Left forelimb (tissue), 1 donor: ENCODE measurements at places on chromosomes 4 and X.

- DNase-seq = no peak
Measured at GRCh38 chr4:48620831-48621230, 130.8 kb downstream of the ZAR1 start.

DNA sequence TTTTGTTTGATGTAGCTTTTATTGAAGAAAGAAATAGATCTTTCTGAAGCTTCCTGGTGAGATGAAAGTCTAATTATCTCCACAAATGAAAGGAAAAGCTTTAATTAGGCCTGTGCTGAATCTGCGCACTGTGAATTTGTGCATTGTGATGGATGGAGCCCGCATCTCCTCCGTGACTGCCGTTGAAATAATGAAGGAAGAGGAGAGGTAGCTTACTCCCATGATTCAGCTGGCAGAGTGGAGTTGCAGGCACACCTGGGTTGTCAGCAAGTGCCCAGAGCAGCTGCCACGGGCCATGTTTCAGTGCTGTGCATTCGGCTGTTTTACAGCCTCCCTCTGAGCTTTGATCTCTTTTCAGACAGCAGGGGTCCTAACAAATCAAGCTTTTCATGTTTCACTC is 735.3 kb upstream of the TENM3 start:
- no peak for DNase-seq

GRCh38 chr4:104531390-104531789 is 36.7 kb upstream of the CXXC4 start:
- DNase-seq = no peak

DNA sequence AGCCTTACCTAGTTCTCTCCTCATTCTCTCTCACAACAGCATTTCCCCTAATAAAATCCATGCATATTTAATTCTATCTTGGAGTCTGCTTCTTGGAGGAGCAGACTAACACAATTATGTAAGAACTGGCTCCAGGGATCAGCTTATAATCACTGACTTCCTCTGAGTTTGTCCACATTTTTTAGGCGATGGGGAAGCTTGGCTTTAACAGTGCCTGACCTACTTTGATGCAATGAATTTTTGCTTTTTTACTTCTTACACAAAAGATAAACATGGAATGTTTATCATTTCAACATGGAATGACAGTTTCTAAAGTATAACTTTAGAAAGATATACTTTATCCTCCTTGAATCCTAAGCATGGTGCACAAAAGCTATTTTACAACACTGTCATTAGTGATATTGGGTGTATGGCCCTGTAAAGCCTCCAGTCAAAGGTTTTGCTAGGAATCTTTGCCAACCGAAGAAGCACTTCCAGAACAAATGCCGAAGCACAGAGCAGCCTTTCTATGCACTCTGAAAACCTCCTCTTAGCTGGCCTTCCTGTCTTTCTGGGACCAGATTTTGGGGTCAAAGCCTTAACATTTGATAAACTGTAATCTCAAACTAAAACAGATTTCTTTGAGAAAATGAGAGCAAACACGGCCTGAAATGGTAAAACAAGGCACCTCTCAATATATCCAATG is 736 bp downstream of the BDH2 start:
- no peak for DNase-seq

DNA sequence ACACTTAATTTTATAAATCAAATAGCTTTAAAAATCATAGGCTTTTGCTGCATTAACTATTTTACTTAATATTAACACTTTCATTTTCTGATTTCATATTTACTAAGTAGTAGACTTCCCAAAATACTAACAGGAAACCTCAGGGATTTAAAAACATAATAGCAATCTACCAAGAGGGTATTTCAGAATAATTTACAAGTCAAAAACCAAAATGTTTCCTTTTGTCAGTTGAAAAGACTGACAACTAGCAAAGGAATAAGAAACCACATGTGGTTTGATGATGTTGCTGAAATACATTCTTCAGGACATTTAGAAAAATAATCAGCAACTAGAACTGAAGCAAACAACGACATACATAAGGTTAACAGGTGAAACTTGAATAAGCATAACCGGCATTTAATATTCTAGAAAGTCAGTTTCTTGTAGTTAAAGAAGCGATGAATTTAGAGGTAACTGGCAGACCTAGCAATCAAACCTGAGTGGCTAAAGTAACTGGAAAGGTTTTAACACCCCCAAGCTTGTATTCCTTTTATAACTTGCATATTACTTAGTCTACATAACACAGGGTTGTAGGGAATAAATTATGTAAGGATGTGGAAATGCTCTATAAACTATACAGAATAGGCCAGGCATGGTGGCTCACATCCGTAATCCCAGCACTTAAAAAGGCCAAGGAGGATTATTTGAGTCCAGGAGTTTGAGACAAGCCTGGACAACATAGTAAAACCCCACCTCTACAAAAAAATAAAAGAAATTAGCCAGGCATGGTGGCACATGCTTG is 40.0 kb downstream of the DHX15 start:
- DNase-seq = no peak

- DNase-seq = no peak
Measured at GRCh38 chrX:72621625-72622485, 49.2 kb upstream of the HDAC8 start.

GRCh38 chr4:30903502-30904214 is 183.5 kb downstream of the PCDH7 start:
- no peak for DNase-seq

- no peak for DNase-seq
Measured at GRCh38 chr4:183903021-183903760, 1.9 kb upstream of the STOX2 start.

DNA sequence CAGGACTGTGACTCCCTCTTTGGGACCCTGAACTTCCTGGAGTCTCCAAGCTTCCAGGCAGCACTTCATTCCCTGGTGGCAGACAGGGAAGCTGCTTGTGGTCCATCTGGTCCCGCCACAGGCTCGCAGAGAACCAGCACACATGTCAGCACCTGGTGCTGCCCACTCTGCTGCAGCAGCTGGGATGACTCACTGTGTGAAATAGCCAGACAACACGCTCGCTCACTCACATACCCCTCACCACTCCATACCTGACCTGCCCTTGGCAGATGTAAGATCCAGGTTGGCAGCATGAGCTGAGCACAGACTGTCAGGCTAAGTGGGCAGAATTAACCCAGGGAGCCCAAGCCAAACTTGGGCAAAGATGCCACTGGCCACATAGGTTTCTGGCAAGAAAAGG is 613.5 kb downstream of the PCDH18 start:
- no peak for DNase-seq

- DNase-seq = no peak
Measured at GRCh38 chr4:40627540-40627939, 2.1 kb downstream of the RBM47 start.

- DNase-seq = no peak
Measured at GRCh38 chr4:58551676-58552075, 1441.5 kb upstream of the IGFBP7 start.

GRCh38 chr4:187608001-187608421 is 387.6 kb upstream of the ZFP42 start:
- DNase-seq = no peak

GRCh38 chr4:186642530-186642929 is 81.1 kb downstream of the FAT1 start:
- DNase-seq = no peak

DNA sequence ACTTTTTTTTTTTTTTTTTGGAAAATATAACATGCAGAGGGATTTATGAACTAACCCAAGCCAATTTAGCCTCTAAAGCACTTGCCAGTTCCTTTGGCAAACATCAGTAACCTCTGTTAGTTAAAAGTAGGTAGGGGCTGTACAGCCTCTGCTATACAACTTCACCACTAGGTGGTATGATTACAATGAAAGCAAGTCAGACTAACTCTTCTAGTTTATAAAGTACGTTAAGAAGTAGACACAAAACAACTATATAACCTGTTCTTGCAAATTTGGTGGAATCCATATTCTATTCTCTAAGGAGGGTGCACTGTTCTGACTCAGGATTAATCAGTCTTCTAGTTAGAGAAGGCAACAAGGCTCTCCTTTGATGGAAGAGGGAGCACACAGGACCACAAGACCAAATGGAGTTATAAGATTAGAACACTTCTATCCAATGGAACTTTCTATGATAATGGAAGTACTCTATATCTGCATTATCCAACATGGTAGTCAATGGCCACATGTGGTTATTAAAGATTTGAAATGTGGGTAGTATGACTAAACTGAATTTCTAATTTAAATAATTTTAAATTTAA is 12.8 kb downstream of the AIMP1 start:
- DNase-seq = no peak

GRCh38 chrX:53071604-53072417 is 10.4 kb upstream of the TSPYL2 start:
- no peak for DNase-seq

- no peak for DNase-seq
Measured at GRCh38 chr4:136489101-136489500, 1043.2 kb downstream of the PCDH18 start.

DNA sequence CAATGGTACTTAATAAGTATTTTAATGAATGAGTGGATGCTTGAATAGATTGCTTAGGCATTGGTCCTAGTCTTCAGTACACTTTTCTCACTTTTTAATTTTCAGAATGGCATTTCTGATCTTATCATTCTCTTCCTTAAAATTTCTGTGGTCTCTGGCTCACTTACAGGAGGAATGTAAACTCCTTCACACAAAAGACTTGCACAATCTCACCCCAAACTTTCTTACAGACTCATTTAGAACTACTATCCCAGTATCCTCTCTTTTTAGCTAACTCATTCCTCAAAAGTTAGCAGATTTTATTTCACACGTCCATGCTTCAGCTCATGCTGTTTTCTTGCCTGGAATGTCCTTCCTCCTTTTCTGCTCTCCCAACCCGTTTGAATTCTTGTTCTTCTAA is 350.1 kb downstream of the GRXCR1 start:
- no peak for DNase-seq

DNA sequence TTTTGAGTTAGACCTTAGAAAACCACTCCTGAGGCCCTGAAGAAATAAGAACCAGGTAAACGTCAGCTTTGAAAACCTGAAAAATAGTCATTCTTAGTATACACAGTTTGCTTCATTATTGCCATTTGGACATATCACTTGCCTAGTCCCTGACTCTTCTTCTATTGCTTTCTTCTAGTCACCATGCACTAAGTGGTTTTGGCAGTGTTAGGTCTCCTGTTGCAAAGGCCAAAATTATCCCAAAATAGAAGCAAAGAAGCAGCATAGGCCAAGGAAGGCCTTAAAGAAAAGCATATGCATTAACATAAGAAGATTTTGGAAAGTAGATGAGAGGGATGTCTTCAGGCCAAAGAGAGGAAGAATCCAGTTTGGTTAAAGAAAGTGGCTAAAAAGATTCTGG is 24.1 kb upstream of the SMPX start:
- no peak for DNase-seq

GRCh38 chrX:530726-531610 is 99.6 kb upstream of the SHOX start:
- no peak for DNase-seq

DNA sequence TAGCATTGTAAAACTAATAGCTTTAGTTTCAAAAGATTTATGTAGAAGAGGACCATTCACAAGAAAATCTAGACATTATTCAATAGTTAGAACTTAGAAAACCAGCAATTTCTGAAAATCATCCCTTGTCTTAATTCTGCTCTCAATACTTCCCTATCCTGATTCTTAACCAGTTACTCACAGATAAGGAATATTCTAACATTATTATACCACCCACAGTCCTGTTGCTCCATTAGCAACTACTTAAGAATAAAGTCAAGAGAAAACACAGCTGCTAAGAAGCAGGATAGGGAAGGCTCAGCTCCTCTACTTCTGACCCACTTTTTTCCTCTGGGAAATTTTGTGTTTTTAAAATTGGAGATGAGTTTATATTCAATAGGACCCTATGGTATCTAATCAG is 47.7 kb downstream of the PHKA1 start:
- DNase-seq = no peak

- DNase-seq = no peak
Measured at GRCh38 chr4:105710678-105711077, 2.1 kb downstream of the GSTCD start.

- DNase-seq = no peak
Measured at GRCh38 chrX:44474410-44474809, 68.2 kb downstream of the FUNDC1 start.

- DNase-seq = no peak
Measured at GRCh38 chrX:33128048-33128805, 83.1 kb downstream of the DMD start.

GRCh38 chr4:7783541-7783940 is 156.1 kb downstream of the AFAP1 start:
- peak; percentile 45 for DNase-seq

DNA sequence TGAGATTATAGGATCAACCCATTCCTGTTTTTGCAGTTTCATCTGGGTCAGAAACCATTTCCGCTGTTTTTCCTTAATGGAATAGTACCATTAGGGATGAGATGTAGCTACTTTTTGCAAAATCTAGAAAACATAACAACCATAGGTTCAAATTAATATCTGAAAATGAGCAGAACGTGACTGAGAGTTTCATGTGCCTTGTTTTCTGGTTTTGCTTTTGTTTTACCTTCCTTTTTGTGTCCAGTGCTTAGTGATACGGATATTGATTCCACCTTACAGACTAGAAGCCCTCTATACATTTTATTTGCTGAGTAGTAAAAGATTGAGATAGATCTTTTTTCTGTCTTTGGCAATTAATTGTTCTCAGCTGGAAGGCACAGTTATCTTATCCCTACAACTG is 46.5 kb downstream of the SNX25 start:
- no peak for DNase-seq

- no peak for DNase-seq
Measured at GRCh38 chr4:38231626-38232025, 271.4 kb downstream of the PTTG2 start.

DNA sequence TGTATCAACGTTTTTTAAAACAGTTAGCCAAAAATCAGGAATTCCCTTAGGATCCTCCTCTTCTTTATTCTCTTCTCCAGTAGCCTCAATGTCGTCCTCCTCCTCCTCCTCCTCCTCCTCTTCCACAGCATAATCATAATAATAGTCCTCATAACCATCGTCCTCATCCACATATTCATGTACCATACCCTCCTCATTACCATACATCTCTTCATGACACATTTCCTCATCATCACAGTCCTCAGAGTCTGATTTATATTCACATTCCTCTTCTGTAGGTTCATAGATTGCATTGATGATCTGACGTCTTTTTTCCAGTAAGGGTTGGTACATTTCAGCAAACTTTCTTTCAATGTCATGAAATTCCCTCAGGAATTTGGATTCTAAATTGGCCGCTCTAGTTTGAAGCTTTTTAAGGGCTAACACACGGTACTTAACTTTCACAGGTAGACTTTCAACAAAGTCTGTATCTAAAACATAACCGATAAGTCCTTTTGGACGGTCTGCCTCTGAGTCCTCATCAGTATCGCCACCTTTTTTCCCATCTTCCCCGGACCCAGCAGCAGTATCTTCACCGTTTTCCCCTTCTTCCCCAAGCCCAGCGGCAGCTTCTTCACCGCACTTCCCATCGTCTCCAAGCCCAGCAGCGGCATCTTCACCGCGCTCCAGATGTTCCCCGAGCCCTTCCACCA is 771 bp downstream of the NAP1L2 start:
- no peak for DNase-seq

DNA sequence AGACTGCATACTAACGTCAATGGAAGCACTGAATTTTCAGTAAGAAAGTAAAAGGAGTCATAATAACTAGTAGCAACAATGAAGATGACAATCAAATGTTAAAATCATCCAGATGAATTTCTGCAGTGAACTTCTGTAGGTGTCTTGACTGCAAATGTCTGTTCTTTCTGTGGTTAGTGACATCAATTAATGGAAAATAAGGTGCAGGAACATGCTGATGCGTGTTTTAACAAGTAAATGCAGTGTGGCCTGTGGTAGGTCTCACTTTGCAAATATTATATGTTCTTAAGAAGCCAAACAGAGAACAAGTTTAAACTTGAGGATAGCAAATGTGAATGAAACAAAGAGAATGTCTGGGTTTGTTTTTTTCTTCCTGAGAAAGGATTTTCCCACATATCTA is 2.6 kb upstream of the DTHD1 start:
- no peak for DNase-seq

GRCh38 chrX:115642895-115643530 is 82.0 kb downstream of the PLS3 start:
- DNase-seq = no peak
